ENCODE measurements at places on chromosomes 4 and X.

- no peak for DNase-seq
These were observed 9.1 kb upstream of the FGFR3 start for GRCh38 chr4:1783970-1784369.

- DNase-seq: peak; percentile 22
These were observed 1.8 kb downstream of the SPIN4 start for GRCh38 chrX:63349307-63349706.

DNA sequence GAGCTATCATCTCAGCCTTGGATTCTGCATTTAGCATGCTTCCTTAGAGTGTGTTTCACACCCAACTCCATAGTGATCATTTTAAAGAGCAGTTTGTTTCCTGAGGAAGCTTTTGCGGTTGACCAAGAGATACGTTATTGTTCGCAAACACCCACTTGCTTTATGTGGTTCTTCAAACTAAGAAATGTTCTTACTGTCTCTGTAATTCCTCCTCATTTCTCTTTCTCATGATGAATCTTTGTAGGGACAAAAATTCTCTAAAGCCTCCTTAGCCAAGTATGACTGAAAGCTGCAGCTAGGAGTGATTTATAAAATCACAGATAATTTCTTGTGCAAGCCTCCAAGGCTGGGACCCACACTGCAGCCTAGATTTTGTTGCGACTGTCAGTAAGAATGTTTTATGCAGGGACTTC lies 10.0 kb downstream of the TNIP3 start:
- DNase-seq: no peak

GRCh38 chr4:101262683-101263082 lies 84.6 kb downstream of the PPP3CA start:
- no peak for DNase-seq

DNA sequence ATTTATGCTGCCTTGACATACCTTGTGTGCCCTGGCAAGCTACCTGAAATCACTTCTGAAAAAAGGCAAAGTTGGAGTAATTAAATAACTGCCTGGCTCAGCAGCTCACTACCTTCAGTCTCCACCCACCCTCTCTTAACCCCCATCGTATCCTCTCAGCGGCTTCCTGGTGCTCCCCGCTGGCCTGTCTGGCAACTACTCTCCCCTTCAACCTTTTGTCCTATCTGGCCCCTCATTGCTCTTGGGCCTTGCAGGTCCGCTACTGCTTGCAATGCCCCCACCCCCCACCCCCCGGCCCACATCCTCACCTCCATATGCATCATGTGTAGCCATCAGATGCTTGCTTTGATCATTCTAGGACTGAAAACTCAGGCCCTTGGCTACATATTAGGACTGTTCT lies 34.5 kb downstream of the PRPS1 start:
- no peak for DNase-seq

DNA sequence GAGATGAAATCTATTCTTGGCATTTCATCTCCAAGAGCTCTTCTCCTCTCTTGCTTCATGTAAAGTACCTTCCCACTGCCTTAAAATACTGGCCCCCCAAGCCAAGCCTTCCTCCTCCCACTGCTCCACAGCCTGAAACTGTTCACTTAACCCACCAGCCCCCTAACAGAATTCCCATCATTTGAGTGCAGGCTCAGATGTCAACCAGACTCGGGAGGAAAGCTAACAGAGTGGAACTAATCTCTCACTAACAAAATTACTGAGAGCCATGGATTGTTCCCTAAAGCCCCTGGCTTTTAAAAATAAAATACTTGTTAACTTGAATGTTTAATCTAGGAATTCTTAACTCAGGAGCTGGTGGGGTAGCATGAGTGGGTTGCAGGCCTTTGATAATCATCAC lies 7.1 kb upstream of the DCUN1D4 start:
- peak; percentile 10 for DNase-seq

DNA sequence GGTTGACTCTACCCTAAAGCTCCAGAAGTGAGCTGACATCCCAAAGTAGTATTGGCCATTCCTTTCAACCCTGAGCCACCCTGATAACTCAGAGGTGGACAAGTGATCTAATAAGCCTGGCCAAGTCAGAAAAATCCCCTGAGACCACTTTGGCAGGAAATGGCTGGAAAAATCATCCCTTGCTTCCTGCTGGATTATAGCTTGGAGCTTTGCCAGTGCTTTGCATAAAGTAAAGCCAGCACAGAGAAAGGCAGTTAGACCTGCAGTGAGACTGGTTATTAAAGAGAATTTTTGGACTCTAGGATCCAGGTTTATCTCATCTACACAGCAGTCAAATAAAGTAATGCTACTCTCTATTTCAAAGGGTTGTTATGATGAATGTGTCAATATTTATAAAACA lies 6.4 kb downstream of the CXCL3 start:
- DNase-seq: no peak

DNA sequence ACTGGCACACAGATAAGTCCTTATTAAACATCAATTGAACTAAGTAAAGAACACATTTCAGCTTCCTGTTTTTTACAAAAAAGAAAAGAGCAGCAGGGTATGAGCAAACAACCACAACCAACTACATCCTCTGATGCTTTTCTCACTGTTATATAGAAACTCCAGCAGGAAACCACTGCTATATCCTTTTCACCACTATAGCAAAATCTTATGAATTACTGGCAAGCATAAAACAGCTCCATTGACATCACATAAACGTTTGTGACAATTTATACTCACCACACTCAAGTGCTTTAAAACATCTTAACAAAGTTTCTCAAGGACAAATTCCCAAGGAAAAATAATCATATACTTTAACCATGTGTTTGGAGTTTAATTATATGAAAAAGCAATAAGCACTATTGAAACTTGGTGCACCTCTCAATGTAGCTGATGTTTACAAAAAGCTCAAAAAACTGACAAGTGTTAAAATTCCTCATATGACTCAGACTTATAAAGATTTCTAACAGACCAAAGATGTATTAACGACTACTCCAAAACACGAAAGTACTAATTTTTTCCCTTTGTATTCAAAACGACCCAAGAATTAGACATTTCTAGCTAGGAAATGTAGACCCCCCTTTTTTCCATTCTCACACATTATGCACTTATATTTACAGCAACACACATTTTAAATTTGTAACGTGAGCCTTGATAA lies 12.9 kb downstream of the GPRIN3 start:
- DNase-seq: no peak

- DNase-seq: no peak
These were observed 65.7 kb upstream of the BEND2 start for GRCh38 chrX:18286322-18286831.

DNA sequence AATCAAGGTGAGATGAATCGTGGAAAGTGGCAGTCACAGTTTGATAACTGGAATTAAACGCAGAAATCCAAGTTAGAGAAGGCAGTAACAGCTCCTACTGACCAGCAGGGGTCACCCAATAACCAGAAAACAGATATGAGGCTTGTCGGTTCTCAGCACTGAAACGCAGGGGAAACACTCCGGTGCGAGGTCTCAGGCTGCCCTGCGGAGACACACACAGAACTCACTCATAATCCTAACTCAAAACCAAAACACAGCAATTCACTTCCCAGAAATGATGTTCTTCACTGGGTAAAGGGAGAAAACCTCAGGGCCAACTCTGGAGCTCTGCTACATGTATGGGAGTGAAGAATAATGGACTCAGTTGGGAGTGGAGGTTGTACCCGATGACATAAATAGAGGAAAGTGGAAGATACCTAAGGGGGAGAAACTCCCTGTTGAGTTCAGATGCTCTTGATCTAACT lies 384.4 kb downstream of the RAPGEF2 start:
- no peak for DNase-seq

DNA sequence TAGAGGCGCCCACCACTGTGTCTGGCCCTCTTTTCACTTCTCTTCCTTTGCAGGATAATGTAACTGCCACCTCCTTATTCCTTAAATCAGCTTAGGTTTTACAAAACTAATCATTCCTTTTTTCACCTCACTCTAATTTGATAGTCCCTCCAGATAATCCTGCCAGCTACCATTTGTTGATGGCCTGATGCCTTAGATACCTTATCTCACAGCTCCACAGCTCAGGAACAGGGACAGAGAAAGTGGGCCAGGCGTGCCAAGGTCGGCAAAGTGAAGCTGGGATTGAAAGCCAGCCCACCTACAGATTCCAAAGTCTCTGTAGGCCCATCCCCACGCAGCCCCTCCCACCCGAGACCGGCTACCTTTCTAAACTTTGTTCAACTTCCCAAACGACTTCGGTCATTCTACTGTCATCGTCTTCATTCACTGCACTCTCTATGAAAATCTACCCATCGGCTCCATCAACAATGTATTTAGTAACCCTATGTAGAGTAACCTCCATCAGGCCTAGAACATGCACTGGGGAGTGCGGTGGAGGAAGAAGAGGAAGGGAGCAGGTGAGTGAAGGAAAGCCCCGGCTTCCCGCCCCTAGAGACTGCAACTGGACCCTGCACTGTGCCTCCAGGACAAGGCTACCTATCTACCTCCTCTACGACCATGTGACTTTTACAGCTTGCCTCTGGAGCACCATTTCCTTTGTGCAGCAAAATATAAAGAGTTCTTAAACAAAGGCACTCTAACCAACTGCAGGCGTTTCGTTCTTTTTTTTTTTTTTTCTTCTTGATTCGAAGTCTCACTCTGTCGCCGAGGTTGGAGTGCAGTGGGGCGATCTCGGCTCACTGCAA lies 1.5 kb downstream of the CASP6 start:
- DNase-seq: no peak

DNA sequence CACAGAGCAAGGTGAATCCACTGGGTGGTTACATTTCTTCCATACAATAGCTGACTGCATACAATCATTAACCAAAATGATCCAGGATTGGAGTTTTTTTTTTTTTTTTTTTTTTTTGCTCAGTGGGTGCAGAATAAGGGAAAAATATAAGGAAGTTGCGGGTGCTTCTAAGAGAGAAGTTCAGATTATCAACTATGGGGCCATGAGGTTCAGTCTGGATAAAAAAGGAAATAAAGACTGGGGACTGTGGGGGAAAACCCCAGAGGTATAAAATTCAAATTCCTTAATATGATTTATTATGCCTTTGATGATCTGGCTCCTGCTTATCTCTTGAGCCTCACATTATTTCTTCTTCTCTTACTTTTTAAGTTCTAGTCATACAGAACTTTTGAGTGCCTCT lies 5.9 kb upstream of the EIF1AX start:
- DNase-seq: no peak

GRCh38 chr4:158020734-158021346 lies 152.0 kb downstream of the GASK1B start:
- DNase-seq: no peak

GRCh38 chrX:9532349-9532748 lies 67.5 kb downstream of the TBL1X start:
- no peak for DNase-seq

DNA sequence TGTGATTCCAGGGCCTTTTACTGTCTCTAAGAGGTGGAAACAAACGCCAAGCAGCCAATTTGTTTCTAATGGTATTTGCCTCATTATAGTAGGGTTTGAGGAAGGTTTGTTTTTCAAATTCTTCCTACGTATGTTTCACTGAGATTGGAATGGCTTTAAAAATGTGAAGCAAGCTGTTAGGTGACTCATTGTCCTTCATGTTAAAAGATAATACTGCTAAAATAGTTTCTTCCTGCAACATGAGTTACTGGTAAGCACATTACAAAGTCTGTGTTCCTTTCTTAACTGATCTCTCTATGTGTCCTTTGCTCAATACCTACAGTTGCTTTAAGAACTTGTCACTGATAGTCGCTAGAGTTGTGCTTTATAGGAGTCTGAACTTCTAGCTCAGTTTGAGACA lies 1183.9 kb downstream of the RPA4 start:
- no peak for DNase-seq

GRCh38 chr4:184329659-184330400 lies 112.2 kb upstream of the ENPP6 start:
- no peak for DNase-seq

Data from NCI-H524 treated with DMSO at 0.1 percent for 48 hours (cell line).